ENCODE measurements at places on chromosomes 3 and 15. TPM values are rescaled to one million over a fixed set of nuclear protein-coding genes. Genes with fewer than 3 reads are reported as not detected.

ARL6 gene
- total RNA-seq: 7.6 TPM

VWA5B2 gene
- not detected for total RNA-seq

IL17RD gene
- total RNA-seq: 10.0 TPM

IL5RA gene
- total RNA-seq: 0.59 TPM

- no peak for DNase-seq
Measured at GRCh38 chr3:27905625-27906024, 183.5 kb upstream of the EOMES start.

- DNase-seq: no peak
Measured at GRCh38 chr3:119418641-119419040, 44.8 kb downstream of the TMEM39A start.

DNA sequence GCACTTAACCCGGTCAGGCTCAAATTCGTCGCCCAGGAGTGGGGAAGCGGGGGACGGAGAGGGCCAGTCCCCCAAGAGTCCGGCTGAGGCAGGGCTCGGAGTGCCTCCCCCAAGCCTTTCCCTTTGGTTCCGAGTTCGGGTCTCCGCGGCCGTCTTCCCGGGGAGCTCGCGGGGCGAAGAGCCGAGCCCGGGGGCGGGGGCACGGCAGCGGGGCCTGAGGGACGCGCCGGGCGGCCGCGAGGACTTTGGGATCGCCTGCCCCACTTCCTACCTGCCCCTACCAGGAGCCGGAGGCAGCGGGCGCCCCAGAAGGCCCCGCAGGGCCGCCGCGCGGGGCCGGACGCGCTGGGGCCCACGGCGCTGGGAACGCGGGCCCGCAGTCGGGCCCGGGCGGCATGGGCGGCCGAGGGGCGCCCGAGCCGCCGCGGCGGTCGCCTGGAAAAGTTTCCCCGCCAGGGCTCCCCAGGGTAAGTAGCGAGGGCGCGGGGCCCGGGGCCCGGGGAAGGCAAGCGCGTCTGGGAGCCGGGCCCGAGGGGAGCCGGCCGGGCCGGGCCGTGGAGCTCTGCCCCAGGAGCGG is 2.8 kb downstream of the FURIN start:
- DNase-seq: no peak

GRCh38 chr15:86347245-86347644 is 267.6 kb downstream of the AGBL1 start:
- DNase-seq: no peak

Data from tibial nerve (tissue), 4 donors.